ENCODE measurements at places on chromosomes 6 and 20.

- no peak for DNase-seq
Observed at GRCh38 chr20:48502016-48502415, 325.8 kb downstream of the PREX1 start.

DNA sequence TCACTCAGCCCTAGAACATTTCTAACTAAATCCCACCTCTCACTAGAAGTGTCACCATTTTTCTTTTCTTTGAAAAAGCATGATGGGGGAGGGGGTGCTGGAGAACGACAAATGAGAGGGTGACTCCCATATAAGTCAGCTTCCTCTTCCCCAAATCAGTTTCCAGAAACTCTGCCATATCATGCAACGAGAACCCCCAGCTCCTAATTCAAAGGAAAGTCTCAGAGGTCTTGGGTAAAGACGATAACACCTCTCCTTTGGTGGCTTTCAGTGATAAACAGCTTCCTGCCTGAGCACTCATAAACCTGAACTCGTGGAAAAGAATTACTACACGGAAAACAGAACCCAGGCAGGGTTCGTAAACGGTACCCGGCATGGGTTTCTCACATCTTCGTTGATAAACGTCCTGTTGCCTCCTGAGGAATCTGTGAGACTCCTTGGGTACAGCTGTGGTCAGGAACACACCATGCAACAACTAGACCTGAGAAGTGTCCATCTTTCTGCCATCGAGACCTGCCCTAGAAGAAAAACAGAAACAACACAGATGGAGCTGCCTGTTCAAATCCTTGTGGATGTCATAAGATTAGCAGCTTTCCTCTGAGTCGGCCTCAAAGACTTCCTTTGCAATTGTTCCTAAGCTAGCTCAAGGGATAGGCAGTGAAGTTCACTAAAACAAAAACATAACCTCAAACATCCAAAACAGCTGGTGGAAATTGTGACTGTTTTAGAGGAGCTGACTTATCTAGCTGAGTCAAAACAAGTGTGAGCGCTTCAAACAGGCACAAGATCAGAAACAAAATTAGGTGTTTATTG is 185.8 kb upstream of the PRDM1 start:
- DNase-seq = no peak

GRCh38 chr6:115575285-115575684 is 485.4 kb downstream of the FRK start:
- no peak for DNase-seq

GRCh38 chr6:85461798-85462170 is 11.9 kb downstream of the NT5E start:
- DNase-seq = no peak

- DNase-seq = no peak
Observed at GRCh38 chr6:24391756-24392405, 10.9 kb upstream of the MRS2 start.

GRCh38 chr20:10115021-10115420 is 80.2 kb downstream of the ANKEF1 start:
- no peak for DNase-seq

DNA sequence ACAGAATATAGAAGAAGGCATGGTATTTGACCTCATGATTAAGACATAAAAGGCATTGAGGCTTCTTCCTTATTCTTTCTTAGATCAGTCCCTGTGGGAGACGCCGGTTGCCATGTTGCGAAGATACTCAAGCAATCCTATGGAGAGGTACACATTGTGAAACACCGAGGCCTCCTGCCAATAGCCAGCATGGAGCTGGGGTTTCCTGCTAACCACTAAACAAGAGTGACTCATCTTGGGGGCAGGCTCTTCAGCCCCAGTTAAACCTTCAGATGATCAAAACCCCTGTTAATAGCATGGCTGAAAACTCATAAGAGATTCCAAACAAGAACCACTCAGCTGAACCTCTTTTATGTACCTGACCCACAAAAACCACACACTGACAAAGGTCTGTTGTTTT is 478.8 kb downstream of the CD83 start:
- DNase-seq = no peak

- no peak for DNase-seq
Observed at GRCh38 chr6:13978102-13978640, 53.4 kb downstream of the RNF182 start.

- DNase-seq = no peak
Observed at GRCh38 chr6:20716865-20717264, 182.6 kb downstream of the CDKAL1 start.

- DNase-seq = no peak
Observed at GRCh38 chr6:137162692-137163306, 10.6 kb downstream of the IL22RA2 start.

GRCh38 chr6:157150076-157150475 is 173.2 kb downstream of the TMEM242 start:
- DNase-seq = no peak

DNA sequence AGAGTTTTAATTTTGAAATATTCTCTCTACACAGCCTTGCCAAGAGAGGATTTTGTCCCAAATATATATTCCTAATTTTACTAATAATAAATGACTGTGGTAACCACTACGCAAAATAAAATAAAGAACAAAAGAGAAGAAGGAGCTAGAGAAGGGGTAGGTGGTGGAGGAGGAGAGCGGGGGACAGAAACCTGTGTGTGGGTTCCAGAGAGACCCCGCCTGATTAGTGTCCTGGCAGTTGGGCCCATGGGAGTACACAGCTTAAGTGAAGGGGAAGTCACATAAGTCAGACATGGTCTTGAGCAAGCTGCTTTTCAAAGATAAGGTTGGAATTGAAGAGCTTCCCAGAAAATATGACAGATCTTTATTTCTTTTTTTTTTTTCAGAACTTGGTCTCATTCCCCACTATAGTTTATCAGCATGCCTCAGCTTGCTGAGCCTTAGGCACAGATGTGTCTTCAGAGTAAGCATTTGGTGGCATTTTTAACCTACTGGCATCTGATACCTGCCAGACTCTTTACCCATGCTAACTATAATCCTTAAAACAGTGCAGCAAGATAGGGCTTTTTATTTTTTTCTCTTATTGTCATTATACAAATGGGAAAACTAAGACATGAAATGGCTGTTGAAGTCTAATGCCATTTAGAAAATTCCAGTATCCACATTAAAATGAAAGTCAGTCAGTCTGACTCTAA is 9.6 kb upstream of the RHAG start:
- DNase-seq = no peak

- DNase-seq = no peak
Observed at GRCh38 chr6:87583822-87584221, 6.0 kb downstream of the RARS2 start.

DNA sequence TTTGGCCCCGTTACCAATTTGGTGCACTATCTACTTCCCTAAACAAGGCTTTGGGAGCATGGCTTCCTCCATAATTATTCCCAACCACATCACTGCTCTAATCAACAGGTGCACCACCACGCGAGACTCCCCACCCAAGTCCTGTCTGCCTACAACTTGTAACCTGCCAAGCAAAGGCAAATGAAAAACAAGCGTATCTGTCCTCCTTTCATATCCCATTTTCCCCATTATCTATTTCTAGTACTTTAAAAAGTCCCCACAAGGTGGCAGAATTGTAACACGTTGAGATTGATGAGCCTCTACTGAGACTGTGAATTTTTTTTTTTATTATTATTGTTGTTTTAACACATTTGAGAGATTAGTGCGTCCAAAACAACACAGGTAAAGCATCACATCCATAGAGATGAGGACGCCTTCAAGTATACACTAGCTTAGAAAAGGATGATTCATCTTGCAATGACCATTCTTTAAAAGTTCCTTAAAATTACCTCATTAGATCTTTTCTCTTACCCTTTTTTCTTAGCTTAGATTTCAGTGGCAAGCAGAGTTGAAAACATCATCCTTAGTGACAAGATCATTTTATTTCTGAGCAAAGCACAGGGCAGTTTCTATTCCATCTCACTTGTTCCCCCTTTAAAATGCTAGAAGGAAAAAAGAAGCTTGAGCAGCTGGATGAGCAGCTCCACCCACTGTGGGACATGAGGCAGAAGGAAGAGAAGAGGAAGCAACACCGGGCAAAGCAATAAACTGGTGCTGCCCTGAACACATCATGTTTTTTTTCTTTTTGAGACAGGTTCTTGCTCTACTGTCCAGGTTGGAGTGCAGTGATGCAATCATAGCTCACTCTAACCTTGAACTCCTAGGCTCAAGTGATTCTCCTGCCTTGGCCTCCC is 210.8 kb downstream of the ARHGAP18 start:
- DNase-seq = peak; percentile 58

DNA sequence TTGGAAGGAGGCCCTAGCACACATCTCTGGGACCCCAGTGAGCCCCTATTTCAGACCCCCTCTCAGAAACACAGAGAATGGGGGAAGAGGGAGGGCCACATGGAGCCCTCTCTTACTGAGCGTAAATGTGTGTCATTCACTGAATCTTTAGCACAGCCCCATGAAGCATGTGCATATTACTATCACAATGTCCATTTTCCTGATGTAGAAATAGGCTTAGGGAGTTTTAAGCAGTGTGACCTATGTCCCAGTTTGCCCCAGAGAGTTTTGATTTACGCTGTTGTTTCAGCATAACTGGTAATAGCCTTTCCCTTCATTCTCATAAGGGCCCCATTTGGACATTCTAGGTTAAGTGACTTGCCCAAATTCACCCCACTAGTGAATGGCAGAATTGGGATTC is 25.0 kb upstream of the TCP11 start:
- DNase-seq = no peak

GRCh38 chr6:5132731-5133130 is 47.6 kb downstream of the PPP1R3G start:
- DNase-seq = no peak

DNA sequence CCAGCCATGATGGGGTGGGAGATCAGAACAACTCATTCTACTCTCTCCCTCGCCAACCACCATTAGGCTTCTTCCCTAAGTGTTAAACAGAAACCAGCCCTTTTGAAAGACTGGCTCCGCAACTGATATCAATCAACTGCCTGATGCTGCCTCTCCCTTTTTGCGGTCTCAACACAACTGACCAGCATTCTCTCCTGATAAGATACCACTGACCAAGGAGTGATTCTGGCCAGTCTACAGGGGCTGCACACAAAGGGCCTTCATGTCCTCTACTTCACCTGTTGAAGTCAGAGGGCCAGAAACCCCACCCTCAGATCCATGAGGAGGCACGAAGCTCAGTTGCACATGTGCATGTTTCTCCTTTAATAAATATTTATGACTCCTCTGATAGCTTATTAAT is 145.1 kb downstream of the CD24 start:
- DNase-seq = no peak

DNA sequence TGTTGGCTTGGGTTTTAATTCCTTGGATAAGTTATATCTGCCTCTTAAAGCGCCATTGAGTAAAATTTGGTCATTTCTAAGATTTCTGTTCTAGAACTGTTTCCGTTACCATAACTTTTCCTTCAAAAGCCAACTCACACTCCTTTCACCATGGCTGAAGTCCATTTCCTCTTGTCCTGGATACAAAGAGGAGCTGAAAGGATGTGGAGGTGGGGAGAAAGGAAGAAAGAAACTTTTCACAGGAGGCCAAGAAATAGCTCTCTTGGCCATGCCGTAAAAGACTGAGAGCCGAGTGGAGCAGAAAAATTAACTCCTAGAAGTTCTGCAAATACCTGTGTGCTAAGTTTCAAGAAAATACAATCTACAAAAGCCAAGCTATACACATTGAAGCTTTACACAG is 21.6 kb downstream of the GABBR1 start:
- DNase-seq = no peak

DNA sequence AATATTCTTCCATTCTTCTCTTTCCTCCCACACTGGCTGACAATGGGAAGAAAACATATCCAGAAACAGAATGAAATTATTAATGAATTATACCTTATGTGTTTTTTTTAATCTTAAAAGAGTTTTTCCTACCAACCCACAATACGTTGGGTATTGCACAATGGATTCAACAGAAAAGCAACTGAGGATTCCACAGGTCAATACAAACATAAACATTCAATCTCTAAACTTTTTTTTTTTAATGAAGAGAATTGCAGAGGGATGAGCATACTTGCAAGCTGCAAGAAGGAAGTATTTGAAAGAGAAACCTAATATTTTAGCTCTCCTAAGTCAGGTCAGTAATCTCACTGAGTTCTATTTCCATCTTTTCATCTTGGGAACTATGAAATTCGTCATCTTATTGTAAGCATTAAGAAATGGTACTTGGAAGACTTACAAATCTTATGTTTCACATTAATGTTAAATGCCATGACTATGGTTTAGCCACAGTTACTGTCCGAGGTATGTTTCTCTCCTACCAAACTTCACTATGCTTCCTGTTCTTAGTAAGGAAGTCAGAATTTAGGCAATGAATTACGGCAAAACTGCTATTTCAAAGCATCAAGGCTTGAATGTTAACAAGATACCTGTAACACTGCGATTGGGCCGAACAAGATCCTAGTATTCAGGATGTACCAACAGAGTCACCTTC is 100.8 kb downstream of the HIVEP2 start:
- DNase-seq = no peak

- no peak for DNase-seq
Observed at GRCh38 chr6:17808609-17809008, 101.9 kb upstream of the NUP153 start.

DNA sequence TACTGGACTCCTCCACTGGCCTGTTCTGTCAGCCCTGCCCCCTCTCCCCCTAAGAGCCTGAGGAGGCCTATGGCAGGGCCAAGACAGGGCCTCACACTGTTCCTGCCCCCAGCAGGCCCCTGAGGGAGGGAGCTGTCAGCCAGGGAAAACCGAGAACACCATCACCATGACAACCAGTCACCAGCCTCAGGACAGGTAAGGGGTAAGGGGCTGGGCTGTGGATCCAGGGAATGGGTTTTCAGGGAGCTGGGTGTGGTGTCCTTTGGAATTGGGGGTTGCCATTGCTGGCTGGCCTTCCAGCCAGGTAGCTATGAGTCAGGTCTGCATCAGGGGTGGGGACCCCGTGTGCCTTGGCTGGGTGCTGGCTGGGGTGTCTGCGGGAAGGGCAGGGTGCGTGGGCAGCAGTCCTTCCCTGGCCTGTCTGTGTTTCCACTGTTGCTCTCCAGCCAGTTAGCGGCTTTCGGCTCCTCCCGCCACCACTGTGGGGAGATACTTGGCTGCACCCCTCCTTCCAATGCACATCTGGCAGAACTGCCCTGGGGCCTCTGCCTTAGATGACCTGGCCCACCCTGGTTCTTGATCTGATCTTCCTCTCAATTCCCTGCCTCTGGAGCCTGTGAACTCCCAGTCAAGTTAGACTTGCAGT is 3.9 kb downstream of the SLC29A1 start:
- no peak for DNase-seq

GRCh38 chr6:47147175-47147727 is 105.1 kb upstream of the ADGRF1 start:
- DNase-seq = no peak
